ENCODE measurements at places on chromosomes 4 and X. TPM values are rescaled to one million over a fixed set of nuclear protein-coding genes. Genes with fewer than 3 reads are reported as not detected.

The ABLIM2 gene
- 7.6 TPM for total RNA-seq

The UGDH gene
- total RNA-seq: 216 TPM

The EGF gene
- total RNA-seq: 0.48 TPM

The CRMP1 gene
- total RNA-seq: 5.3 TPM

The XAGE1A gene
- 21.1 TPM for total RNA-seq
